ENCODE measurements at places on chromosomes 13 and 19.

DNA sequence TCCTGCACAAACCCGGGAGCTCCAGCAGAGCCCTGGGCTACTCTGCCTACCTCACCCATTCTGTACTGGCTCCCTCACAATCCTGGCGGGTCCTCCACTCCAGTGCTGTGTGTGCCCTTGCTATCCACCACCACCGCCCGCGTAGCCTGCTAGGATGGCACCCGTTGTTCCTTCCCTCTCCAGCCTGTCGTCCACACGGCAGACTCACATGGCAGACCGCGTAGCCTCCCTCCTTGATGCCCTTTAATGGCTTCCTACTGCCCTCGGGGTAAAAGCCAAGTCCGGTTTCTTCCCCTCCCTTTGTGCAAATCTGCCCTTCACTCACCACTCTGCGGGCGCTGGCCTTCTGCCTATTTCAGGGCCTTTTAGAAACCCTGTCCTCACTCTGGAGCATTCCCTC is 106.6 kb downstream of the RAB20 start:
- no peak for DNase-seq

DNA sequence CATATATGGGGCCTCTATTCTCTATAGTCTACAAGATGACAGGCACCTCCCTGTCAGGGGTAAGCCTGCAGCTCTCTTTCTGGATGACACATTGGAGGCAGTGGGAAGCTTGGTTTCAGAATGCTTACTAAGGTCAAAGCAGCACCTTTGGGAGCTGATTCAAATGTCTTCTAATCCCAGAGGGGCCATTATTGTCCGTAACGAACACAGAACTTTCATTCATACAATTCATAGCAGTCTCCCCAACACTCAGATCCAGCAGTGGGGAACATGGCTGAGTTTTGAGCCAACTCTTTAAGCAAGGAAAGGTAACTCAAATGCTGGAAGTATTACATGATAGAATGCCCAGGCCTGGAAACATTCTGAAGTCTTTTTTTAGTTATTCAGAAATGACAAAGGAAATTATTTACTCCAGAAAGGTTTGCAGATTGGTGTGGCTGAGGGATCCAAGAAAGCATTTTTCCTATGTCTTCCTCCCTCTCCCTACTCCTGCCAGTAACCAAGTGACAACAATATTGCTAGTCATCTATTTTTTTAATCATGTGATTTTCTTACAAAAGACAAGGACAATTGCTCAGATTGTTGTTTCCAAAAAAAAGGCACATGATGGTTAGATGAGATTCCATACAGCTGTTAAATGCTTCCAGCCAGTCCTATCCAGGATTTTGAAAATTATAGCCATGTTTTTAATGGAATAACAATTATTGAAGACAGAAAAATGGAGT is 118.7 kb downstream of the FOXO1 start:
- DNase-seq = no peak

DNA sequence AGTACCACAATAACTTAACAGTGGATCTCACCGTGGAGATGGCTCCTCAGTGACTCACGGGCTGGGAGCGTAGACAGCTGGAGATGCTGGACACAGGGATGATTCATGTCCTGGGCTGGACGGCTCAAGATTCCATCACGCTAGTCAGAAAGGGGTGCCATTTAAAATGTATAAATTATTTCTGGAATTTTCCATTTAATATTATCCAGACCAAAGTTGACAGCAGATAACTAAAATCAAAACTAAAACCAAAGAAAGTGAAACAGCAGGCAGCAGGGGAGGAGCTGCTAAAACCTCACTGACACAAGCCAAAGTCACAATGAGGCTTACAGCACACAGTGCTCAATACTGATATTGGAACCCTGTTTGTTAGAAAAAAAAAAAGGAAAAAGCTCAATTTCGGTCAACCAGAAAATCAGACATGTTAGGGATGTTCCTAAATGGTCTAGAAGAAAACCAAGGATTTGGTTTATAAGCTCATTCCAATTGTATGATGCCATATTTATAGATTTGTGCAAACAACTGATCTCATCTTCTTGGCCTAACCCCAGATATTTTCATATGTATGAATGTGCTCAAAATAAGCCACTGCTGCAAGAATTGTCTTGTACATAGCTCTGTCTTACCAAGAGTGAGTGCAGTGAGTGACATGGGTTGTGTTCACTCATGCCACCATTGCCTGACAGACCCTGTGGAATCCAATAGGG is 111.8 kb downstream of the SACS start:
- peak; percentile 48 for DNase-seq

DNA sequence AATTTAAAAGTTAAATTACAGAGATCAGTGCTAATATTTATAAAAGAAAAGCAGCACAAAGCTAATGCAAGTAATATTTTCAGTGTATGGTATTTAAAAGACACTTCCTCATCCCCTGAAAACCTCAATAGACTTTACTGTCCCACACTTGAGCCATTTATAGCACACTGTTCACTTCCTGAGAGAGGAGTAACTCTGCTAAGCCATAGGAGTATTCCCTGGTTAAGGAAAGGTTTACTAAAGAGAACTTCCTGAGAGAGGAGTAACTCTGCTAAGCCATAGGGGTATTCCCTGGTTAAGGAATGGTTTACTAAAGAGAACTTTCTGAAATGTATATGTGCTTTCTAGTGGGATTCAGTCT is 159.4 kb downstream of the NHLRC3 start:
- DNase-seq = no peak

DNA sequence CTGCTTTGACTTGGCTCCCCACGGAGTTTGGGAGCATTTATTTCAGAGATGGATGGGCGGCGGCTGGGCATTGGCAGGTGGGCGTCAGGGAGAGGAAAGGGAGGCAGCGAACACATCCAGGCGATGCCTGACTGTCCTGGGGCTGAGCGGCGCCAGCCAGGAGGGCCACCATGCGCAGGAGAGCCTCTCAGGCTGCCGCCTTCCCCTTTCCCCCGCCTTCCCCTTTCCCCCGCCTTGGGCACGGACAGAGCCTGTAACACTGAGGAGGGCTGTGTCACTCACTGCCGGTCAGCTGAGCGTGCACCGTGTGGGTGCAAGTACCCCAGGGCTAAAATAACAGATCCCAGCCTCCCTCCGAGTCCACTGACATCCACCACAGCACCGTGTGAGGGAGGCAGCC is 11.4 kb downstream of the MCF2L start:
- DNase-seq = no peak

DNA sequence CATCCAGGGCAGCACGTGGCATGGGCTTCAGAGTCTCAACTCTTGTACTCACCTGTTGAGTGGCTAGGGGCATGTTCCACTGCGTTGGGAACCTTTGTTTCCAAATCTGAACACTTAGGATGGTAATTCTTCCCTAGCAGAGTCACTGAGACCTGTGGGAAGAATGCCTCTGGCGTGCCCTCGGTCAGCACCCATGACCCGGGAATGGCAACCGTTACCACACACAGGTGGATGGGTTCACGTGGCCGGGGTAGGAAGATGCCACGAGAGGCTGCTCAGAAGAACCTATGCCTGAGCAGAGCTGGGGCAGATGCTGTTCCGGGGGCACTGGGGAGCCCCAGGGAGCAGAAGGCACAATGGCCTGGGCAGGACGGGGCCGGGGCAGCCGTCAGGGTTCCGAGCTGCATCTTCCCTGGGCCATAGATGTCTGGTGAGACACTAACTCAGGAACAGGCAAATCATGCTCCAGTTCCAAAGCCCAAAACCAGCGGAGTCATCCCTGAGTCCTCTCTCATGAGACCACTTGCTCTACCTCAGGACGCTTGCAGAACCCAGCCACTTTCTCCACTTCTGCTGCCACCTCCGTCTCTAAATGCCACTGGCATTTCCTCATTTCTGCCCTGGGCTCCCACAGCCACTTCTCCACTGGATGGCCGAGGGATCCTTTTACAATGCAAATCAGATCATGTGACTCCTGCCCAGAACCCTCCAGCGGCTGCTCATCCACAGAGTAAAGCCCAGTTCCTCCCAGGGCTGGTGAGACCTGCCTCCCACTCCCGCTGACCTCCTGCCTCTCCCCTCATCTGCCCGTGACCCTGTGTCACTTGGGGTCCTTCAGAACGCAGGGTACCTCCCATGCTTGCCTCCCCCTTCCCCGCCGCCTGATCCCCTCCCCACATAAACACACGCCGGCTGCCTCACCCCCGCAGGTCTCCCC is 36.7 kb downstream of the FAM124A start:
- no peak for DNase-seq

DNA sequence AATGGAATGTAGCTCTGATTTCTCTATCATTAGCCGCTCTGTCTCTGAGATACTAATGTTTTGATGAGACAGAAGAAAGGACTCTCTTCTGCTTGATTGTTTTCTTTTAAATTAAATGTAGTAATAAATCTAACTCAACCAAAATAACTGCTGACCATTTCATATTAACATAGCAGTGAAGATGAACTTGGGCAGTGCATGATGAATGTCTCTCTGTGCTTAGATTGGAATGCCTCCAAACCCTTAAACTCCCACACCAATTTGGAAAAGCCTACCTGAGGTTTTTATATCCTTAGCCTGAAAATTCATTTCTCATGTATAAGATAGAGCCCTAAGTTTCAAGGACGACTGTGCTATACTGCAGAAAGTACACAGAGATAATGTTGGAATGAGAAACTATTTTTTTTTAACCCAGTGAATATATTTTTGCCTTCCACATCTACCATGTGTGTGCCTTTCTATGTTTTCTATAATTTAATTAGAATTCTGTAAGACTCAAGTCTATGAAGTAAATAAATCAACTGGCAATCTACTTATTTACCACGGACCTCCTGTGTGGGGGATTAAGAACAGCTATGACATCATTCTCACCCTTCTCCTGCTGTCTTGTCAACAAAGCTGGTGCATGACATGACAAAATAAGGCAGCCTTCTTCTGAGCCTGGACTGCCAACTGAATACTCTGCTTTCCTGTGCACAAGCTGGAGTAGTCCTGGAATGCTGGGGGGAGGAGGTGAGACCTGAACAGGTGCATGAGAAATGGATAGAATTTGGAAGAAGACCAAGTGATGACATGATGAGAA is 155.5 kb downstream of the FGF9 start:
- no peak for DNase-seq

GRCh38 chr19:22628401-22628800 is 5.7 kb upstream of the ZNF492 start:
- DNase-seq = no peak

DNA sequence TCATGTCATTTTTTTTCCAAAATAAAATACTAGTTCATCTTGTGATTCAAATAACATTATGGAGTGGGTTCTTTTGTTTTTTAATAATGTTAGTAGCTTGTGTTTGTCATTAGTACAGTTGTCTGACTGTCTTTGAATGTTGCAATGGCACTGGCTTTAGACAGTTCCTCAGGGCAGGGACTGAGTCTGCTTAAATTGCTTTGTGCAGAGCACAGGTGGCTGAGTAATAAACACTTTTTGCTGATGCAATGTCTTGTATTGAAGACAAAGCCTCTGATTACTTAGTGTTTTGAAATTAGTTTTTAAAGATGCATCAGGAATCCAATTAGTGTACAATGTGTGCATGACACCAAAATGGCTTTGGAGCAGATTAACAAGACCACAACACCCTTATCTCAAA is 88.7 kb upstream of the PCDH9 start:
- DNase-seq = no peak

GRCh38 chr19:44753932-44754749 is 5.6 kb downstream of the BCL3 start:
- peak; percentile 81 for DNase-seq

- DNase-seq = peak; percentile 46
These were observed 147.9 kb downstream of the KATNAL1 start for GRCh38 chr13:30159446-30159839.

GRCh38 chr13:20499986-20500385 is 25.7 kb downstream of the CRYL1 start:
- no peak for DNase-seq

DNA sequence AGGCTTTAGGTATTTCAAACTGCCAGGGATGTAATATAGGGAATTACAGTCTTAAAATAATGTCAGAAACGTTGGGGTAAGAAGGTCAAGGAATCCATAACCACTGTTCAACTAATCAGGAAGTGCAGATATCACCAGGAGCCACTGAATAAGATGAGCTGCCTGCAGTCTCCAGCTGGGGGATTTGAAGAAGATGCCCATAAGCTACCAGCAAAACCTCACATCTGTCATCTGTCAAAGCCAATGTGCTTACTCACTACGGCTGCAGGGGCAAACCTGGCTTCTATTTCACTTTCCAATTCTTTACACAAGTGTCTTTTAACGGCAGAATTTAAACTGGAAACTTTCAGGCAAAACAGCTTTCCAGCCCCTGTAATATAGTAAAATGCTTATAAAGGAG is 1410.1 kb upstream of the ATXN8OS start:
- DNase-seq = no peak

GRCh38 chr13:98293103-98293502 is 116.0 kb upstream of the RNF113B start:
- DNase-seq = no peak
